ENCODE measurements at places on chromosomes 12 and 14.
A peak's percentile ranks its signal among the peaks of the same experiment; 100 is the strongest.

GRCh38 chr14:73472185-73473114 is 14.1 kb upstream of the NUMB start:
- DNase-seq = peak; percentile 53

GRCh38 chr14:101482066-101482465 is 79.2 kb upstream of the DIO3 start:
- DNase-seq = no peak

- DNase-seq = no peak
These were observed at the start of gene EEF1AKMT3 for GRCh38 chr12:57772429-57773322. TSS of gene EEF1AKMT3 (plus strand) at chr12:57772614. CDS start at chr12:57772725, 111 bp downstream.

DNA sequence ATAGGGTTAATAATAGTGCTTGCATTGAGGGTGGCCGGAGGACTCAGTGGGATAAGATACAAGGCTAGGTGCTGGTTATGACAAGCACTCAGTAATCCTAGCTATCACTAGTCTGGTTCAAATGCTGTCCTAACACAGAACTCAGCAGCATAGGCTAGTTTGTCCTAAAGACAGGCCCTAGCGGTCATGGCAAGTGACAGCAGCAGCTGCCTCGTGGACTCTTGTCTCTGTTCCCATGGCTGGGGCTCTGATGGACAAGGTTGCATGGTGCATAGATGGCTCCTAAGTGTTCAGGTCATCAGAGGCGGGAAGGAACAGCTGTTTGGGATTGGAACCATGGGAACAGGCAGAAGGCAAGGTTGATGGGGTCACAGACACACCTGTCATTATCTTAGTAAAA is 42.4 kb upstream of the IGF1 start:
- DNase-seq = no peak

DNA sequence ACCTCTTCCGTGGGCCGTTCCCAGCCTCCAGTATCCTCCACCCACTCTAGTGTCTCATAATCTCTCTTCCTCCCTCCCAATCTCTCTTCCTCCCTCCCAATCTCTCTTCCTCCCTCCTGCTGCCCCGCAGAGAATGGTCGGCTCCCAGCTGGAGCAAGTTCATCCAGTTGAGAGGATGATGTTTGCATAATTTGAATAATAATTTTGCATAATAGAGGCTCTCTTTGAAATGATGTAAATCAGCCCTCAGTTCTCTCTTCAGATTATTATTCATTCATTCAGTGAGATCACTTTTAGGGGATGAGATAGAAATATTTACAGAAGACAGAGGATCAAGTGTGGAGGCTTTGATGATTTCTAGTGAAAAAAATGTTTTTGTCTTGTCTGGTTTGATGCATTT is 125.0 kb downstream of the PTPN11 start:
- no peak for DNase-seq

DNA sequence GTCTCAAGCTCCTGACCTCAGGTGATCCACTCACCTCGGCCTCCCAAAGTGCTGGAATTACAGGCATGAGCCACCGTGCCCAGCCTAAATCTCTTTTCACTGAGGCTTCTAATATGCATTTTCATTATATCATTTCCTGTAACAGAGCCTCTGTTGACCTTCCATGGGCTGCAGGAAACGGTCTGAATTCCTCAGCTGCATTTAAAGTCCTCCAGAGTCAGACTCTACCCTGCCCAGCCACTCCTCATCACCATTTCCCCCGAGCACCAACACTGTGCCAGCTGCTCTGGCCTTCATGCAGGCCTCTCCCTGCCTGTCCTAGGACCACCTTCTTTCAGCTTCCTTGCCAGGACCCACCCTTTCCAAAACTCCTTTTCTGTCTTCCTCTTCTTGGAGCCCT is 9.8 kb upstream of the NFKBIA start:
- DNase-seq = no peak

DNA sequence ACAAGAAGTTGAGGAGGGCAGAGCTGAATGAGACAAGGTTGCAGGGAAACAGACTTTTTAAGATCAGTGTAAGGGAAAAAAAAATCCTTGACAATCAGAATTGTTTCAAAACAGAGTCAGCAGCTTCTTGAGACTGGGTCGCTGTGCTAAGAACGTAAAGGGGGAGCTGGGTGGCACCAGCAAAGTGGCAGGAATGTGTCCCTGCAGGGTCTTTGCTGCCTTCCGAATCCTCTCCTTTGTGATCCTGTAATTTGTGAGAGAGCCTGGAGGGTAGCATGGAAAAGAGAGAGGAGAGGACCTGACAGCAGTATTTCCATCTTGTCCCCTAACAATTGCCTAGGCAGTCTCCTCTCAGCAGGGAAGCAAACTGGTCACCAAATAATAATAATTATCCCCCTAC is 472.8 kb downstream of the RGS6 start:
- DNase-seq = no peak

- no peak for DNase-seq
These were observed 72.6 kb downstream of the NUAK1 start for GRCh38 chr12:106066051-106066705.

DNA sequence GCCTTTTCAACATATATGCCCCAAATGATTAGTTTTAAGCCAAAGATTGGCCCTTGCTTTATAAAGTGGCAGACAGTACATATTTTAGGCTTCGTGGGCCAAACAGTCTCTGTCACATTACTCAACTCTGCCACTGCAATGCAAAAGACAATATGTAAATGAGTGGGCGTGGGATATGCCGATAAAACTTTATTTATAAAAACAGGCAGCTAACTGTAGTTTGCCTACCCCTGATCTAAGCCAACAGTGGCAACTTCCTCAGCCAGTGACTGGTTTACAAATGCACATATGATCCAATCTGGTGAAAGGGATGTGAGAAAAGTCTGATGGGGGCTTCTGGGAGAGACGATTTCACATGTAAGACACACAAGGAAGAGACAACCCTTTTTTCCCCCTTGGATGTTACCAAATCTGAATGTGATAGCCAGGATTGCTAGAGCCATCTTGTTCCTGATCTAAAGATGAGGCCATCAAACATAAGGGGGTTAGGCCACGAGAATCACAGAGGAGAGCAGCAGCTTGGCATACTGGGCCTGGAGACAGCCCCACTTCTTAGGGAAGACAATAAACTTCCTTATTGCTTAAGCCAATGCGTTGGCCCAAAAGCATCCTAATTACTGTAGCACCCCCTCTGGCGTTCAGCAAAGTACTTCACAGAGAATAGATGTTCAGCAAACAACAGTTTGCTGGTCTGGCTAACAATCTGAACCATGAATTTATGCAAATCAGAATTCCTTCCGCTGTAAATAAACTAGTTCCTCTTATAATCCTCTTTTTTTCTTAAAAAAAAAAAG is 75.2 kb upstream of the TMCC3 start:
- peak; percentile 54 for DNase-seq

- DNase-seq = no peak
These were observed 4.7 kb upstream of the PSMA6 start for GRCh38 chr14:35287431-35288013.

- no peak for DNase-seq
These were observed 52.6 kb downstream of the RBMS2 start for GRCh38 chr12:56574210-56574609.

- DNase-seq = no peak
These were observed 477 bp downstream of the OAS3 start for GRCh38 chr12:112938751-112939150.

GRCh38 chr12:128942960-128943477 is 89.7 kb downstream of the GLT1D1 start:
- DNase-seq = no peak

DNA sequence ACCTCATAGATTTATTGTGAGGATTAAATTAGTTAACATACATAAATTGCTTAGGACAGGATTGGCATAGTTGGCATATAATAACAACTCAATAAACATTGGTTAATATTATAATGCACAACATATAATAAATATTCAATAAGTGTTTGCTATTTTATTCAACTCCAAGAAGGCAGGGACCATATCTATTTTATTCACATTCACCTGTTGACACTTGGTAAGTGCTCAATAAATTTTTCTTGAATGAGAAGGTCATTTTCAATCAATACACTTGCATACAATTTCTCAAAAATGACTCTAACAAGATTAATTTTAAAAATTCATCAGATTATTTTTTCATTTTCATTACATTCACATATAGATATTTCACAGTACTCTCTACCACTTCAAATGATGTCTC is 12.4 kb upstream of the NUP107 start:
- DNase-seq = no peak

- DNase-seq = no peak
These were observed 6.7 kb downstream of the RAB15 start for GRCh38 chr14:64965356-64966000.

DNA sequence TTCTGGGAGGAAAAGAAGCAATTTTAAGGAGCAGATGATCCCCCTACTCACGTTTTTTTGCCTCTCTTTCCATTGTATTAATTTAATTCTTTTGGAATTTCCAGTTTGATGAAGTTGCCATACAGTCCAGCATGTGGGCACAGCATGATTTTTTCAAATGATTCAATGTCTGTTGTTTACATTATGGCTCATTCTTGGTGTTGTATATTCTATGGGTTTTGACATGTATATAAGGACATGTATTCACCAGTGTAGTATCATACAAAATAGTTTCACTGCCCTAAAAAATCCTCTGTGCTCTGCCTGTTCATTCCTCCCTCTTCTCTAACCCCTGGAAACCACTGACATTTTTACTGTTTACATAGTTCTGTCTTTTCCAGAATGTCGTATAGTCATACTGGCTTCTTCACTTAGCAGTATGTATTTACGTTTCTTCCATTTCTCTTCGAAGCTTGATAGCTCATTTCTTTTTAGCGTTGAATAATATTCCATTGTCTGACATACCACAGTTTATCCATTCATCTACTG is 13.3 kb upstream of the KLHDC2 start:
- DNase-seq = no peak

- DNase-seq = no peak
These were observed 234.4 kb downstream of the CACNA1C start for GRCh38 chr12:2287151-2287550.

- DNase-seq = no peak
These were observed 94.5 kb downstream of the MYRFL start for GRCh38 chr12:69919495-69919894.

GRCh38 chr14:73973497-73973896 is 23.4 kb downstream of the COQ6 start:
- no peak for DNase-seq

- no peak for DNase-seq
These were observed 65.3 kb downstream of the FOXN3 start for GRCh38 chr14:89351516-89352404.

DNA sequence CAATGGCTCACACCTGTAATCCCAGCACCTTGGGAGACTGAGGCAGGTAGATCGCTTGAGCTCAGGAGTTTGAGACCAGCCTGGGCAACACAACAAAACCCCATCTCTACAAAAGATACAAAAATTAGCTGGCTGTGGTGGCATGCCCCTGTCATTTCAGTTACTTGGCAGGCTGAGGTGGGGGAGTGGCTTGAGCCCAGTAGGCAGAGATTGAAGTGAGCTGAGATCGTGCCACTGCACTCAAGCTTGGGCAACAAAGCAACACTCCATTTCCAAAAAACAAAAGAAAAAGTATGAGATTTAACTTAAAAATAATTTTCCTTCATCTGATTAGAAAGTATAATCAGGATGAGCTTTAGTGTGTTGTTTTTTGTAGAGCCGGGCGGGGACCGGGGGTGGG is 47.9 kb upstream of the BCAT1 start:
- DNase-seq = no peak

DNA sequence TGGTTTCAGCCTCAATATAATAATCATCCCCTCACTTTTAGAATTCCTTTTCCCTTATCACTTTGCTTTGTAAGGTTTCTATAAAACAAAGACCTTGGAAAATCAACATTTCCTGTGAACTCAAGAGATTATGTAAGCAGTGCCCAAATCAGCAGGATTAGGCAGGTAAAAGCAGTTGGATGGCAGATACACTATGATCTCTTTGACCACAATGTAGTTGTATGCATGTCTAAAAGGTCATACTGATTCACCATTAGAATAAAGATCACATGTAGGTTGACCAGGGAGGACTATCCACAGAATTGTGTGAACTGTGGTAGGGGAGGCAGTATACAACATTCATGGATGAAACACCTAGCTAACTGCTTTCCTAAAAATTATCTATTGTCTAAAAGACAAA is 57.5 kb downstream of the DENND5B start:
- DNase-seq = no peak

DNA sequence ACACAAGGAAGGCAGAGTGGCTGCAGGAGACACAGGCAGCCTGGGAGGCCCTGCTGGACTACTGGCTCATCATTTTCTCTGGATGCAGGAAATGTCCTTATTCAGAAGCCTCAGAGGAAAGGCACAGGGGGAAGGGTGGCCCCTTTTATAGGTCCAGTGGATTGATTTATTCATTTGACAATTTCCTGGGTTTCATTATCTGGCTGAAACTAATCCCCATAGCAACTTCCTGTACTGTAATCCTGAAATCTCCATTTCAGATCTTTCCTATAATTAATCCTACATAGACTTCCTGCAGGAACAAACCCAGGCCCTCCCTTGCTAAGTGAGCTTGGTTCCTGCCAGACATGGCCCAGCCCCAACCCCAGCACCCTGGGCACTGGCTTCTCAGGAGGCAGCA is 23.0 kb downstream of the KRT76 start:
- DNase-seq = no peak

DNA sequence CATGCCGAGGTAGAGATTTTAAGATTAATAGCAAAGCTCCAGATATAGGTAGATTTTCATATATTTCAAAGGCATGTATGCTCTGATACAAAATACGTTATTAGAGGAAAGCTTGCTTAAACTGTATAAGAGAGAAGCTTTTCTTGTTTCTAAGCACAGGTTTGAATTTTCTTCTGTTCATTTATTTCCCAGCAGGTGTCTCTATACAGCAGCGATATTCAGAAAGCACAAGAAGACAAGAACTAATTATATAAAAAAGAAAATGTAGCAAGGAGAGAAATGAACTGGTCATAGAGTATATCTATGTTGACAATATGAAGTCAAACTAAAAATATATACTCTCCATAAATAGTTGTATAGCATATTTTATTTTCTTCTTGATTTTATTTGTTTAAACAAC is 307.4 kb upstream of the NOVA1 start:
- DNase-seq = no peak

GRCh38 chr12:104664351-104664750 is 207.6 kb downstream of the CHST11 start:
- no peak for DNase-seq

DNA sequence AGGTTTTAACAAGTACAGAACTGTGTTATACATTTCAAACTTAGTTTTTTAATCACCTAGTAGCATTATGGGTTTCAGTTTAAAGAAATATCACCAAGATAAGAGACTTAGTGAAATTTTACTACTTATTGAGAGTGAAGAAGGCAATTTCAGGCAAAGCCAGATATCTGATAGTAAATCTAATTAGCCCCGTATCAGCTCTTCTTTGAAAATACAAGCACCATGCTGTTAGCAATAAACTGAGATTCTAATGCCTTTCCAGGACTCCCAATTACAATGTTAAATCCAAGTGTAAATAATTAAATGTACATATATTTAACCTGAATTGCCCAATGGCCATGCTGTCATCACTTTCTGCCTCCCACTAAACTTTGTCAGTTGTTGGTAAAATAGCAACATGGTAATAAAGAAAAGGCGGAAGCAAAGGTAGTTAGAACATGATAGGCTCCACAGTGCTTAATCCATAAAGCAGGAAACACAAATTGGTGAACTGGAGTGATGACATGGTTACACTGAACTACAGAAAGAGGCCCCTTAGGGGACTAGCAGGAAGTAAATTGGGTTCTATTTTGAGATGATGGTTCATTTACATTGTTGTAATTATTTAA is 646.1 kb downstream of the C12orf50 start:
- DNase-seq = no peak

All from RPMI8226 (cell line).